AG09309 (cell line): ENCODE measurements at places on chromosomes 2 and 18.

DNA sequence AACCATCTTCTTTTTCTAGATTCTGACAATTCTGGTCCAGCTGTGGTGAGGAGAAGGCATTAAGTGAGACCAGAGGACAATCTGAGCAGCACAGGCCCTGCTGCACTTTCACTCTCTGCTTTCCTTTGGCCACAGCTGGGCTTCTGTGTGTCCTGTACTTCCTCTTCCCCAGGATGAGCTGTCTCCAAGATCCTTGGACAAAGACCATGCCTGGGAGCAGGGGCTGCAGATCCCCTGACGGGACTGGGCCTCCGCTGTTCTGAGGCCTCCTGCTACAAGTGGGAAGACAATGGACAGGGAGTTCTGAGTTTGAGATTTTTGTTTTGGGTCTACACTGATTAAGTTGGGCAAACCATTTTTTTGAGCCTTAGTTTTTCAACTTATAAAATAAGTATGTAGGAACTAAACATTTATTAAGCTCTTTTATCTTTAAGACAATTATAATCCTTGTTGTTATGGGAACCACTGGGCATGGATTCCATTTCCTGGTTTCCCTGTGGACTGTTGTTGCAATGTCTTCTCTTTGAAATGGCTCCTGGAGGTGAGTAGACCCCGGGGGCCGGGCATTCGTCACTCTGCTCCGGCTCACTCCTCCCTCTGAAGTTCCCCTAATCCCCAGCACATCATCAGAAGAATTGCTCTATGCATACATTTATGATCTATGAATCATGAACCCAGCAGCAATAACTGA, 266.6 kb downstream of the ACTR3 start:
- no peak for DNase-seq

- DNase-seq, result no peak
Observed at GRCh38 chr2:237563816-237564215, 2.6 kb upstream of the PRLH start.

- DNase-seq, result no peak
Observed at GRCh38 chr2:149100739-149101699, 62.5 kb downstream of the LYPD6B start.

DNA sequence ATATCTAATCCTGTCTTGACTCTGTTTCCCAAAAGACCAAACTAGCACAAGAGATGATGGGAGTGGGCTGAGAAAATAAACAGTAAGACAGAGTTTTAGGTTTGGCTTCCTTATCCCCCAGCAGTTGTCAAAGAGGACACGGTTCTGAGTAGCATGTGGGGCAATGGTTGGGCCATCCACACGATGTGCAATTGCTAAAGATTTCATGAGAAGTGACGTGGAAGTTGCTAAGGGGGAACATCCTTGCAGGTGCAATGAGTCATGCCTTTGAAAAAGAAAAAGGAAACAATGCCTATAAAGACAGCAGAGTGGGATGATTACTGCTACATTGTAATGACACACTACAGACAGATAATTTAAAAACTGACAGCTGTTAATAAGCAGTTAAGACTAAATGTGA, 1395.8 kb downstream of the LRP1B start:
- no peak for DNase-seq

- no peak for DNase-seq
Observed at GRCh38 chr18:64929036-64929435, 780.1 kb upstream of the LINC00305 start.

DNA sequence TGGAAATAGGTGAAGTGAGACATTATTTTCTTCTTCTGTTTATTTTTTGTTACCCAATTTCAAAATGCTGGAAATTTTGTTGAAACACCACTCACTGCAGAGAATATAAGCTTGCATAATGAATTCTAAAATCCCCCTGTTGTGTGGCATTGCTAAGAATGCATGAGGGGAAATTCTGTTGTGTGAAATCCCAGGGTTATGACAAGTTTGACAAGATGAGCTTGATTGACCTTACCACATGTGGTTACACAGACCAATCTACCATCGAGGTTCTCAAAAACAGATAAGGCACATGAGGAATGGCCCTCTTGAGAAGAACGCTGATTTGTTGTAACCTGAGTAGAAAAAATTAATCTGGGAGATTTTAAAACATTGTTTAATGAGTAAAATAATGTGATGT, 261.6 kb upstream of the MMADHC start:
- DNase-seq, result no peak

- no peak for DNase-seq
Observed at GRCh38 chr18:69865776-69866175, 81.9 kb downstream of the CD226 start.

GRCh38 chr2:186683341-186683740, 10.5 kb upstream of the FAM171B start:
- DNase-seq, result no peak

DNA sequence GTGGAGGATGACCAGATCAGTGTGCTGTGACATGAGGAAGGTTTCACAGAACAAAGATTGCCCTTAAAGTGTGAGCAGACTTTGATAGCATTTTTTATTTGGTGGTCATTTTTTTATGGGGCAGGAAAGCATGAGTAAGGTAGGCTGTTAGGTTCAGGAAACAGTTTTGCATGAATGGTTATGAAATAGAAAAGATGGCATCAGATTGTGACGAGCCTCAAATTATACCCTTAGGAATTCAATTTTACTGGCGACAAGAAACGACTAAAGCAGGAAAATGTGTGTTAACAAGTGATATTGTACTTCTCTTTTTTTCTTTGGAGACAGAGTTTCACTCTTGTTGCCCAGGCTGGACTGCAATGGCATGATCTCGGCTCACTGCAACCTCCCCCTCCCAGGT, 44.7 kb downstream of the PIK3C3 start:
- no peak for DNase-seq

- peak; percentile 18 for DNase-seq
Observed at GRCh38 chr2:100174026-100174431, 31.6 kb upstream of the AFF3 start.

DNA sequence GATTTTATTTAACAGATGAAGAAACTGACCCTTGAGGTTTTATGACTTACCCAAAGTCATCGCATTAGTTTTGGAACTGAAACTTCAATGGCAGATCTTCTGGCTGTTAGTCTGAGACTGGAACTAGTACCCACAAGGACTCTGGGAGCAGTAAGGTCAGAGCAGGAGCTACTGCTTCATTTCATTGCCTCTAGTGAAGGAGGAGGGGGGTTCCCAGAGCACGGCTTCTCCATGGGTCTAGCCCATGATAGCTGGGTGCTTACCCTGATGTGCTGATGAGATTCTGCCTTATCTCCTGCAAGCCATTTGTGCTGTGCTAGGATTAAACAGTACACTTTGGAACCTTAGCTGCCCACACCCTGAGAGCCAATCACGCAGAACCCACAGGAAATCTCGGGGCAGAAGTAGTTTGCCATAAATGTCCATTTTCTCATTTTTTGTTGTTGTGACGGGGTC, 5.4 kb upstream of the RNASEH1 start:
- no peak for DNase-seq

DNA sequence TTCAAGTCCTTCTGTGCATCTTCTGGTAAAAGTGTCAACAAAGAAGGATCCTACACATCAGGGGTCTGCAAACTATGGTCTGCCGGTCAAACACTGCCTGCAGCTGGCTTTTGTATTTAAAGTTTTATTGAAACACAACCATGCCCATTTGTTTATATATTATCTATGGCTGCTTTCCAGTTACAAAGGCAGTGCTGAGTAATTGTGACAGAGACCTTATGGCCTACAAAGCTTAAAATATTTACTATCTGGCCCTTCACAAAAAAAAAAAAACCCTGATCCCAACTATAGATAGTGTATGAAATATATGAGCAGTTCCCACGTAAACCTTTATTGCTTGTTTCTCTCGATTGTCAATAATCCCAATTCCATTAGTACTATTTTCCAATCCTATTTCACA, 101.4 kb downstream of the RBMS1 start:
- no peak for DNase-seq

GRCh38 chr2:216017365-216017764, 4.0 kb upstream of the MREG start:
- DNase-seq, result no peak

- DNase-seq, result no peak
Observed at GRCh38 chr2:111678651-111679050, 205.3 kb downstream of the ANAPC1 start.

DNA sequence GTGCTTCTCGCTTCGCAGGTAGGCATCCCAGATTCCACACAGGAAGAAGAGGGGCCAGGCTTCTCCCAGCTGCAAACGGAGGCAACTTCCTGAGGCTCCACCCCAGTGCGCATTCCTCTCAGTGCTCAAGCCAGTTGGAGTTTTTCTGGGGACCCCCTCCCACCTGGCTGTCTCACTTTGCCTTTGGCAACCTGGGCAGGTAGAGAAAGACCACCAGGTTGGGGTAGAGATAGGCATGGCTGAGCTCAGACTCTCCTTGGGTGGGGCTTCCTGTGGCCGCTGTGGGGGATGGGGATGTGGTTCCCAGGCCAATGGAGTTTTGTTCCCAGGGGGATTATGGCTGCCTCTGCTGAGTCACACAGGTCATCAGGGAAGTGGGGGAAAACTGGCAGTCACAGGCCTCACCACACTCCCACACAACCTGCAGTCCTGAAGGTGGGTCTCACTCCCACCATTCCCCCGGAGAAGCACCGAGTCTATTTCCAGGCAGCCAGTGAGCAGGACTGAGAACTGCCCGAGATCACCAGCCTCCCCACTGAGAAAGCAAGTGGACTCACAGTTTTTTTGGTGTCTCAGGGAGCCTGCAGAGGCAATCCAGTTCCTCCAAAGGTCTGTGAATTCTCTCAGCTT, 38.1 kb downstream of the SLC39A10 start:
- no peak for DNase-seq

- no peak for DNase-seq
Observed at GRCh38 chr2:105746177-105747080, 1.7 kb downstream of the NCK2 start.

- no peak for DNase-seq
Observed at GRCh38 chr18:13427354-13427753, 208.8 kb downstream of the LDLRAD4 start.

DNA sequence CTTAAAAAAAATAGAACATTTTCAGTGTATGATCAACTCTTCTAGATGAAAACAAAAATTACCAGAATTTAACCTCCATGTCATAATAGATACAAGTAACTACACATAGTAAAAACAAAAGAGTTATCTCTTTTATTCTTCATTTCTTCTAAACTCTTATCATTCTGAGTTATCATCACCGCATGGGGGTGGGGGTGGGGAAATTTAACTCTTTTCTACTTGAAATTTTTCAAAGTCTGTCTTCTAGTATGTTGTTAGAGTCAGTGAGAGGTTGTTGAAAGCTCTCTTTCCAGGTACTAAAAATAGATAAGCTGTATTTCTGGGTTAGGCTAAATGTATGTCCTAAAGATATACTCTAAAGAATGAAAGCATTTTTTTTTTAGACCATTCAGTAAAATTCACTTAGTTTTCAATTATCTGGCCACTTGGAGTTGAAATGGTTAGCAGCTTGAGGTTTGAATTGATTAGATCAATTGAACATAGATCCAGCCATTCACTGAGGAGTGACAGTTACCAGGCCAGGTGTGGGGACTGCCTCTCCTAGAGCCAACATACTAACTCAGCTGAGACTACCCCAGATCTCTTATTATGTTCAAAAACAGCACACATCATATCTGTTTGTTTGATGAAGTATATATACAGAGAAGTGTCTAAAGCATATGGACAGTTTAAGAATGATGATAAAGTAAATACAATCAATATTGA, 220.7 kb downstream of the IKZF2 start:
- DNase-seq, result no peak

DNA sequence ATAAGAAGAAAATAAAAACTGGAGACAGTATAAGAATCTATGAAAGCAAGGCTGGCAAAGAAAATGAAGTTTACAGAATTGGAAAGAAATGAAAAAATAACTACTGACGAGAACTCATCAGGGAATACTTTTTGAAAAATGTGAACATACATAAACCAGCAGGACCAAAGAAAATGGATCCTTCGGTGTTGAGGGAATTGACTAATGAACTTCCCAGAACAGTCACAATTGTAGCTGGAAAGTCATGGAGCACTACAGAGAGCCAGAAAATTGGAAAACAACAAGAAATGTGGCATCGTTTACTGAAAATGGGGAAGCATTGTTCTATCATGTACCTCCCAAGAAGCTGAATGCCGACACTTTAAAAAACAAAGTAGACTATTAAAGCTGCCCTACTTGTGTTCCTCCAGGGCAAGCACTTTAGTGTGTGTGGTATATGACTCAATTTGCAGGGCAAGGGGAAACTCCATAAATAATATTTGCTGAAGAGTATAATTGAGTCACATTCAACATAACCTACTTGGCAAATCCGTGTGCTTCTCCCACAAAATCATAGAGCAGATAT, 1221.6 kb upstream of the NRXN1 start:
- no peak for DNase-seq

DNA sequence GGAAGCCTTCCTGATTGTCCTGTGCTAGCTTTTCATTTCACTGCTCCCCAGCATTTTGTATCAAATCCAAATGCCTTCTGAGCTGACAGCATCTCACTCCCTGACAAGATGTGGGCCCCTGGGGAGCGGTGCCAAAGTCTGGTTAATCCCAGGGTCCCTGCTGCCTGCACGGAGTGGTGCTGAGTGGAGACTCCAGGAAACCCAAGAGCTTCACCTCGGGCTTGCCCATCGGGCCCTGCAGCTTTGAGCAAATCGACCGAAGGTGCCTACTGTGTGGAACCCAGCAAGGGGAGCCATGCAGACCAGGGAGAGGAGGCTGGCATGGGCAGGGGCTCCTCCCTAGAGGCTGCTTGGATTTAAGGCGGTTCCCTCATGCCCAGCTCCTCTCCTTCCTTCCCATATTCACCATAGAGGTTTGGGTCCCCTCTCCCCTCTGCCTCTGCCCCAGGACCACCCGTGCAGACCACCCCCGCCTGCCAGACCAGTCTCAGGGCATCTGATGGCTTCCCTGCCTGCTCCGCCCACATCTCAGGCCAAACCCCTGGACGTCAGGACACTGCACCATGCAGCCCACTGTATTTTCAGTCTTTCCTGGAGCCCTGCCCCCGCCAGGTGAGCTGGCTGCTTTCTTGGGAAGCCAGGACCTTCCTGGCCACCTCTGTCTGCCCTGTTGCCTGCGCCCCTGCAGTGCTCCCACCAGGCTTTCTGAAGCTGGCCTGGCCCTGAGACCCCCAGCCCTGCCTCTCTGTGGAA, 37.8 kb downstream of the RRM2 start:
- no peak for DNase-seq

- DNase-seq, result no peak
Observed at GRCh38 chr18:60266558-60266957, 106.0 kb downstream of the MC4R start.

GRCh38 chr18:48521723-48522122, 17.1 kb upstream of the CTIF start:
- no peak for DNase-seq

- no peak for DNase-seq
Observed at GRCh38 chr2:192197357-192197756, 2.6 kb upstream of the TMEFF2 start.

- DNase-seq, result no peak
Observed at GRCh38 chr2:57725337-57725947, 321.2 kb upstream of the VRK2 start.

DNA sequence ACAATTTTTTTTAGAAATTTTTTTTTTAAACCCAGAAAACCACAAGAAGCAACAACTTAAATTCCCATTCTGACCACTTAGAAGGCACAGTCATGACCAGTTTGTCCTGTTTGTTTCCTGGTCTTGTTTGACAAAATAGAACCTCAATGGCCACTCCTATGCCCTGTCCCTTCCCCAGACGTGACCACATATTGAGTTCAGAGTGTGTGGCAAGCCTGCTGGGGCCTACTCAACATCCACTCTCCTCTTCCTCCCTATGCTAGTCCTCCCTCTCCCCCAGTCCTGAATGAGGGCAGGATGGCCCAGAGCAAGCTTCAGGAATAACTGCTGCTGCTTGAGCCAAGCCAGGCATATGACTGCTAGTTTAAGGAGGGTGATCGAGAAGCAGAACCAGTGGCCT, 89.6 kb downstream of the PRELID3A start:
- DNase-seq, result no peak

GRCh38 chr2:117686699-117687098, 127.8 kb upstream of the DDX18 start:
- no peak for DNase-seq
